Tibial nerve (tissue), 4 donors: ENCODE measurements at places on chromosomes 7 and 10. TPM values are rescaled to one million over a fixed set of nuclear protein-coding genes. Genes with fewer than 3 reads are reported as not detected.

Gene CCL26
- total RNA-seq, result not detected

Gene XRCC2
- 2.0 TPM for total RNA-seq

DNA sequence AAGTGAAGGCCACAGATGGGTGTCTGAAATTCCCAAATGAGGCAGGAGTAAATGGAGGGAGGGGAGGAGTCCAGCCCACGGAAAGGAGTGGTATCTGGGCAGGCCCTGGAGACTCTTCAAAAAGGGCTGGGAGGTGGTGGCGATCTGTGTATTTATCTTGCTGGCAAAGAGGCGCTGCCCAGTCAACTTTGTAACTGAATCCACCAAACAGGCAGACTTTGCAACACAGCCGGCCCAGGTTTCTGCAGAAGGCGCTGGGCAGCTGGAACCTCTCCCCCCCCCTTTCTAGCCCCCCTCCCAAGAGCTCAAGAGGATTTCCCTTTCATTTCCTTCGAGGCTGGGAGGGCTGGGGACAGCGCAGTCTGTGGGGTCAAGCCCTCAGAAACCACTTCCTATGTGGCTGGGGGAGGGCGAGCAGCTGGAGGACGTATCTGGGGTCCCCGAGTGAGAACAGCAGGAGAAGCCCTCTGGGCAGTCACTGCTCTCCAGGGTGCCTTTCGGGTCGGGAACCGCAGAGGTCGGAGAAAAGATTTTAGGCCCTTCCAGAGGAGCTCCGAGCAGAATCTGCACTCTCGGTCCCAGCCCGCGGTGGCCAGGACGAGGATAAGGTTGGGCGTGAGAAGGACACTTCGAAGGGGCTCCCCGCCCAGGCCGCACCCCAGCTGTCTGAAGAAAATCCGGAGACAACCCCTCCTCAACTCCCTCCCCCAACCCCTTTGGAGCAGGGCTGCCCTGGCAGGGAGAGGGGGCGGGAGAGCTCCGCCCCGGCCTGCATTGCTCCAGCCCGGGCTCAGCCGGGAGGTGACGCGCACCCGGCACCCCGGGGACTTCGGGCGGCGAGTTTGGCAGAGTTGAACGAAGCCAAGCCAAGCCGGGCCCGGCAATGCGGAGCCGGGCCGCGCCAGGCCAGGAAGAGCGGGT lies 965 bp downstream of the ZCCHC24 start:
- no peaks in the 10 kb centered on the region for H3K27me3 ChIP-seq
- peaks cover 32% of the 10 kb centered on the region for H3K4me1 ChIP-seq

- no peak for DNase-seq
- peaks cover 72% of the 10 kb centered on the region for H3K36me3 ChIP-seq
- H3K4me3 ChIP-seq, result no peak overlapping the region
- H3K27ac ChIP-seq, result peak overlapping the region; percentile 99
- H3K27me3 ChIP-seq, result no peaks in the 10 kb centered on the region
These were observed 8.1 kb downstream of the TRIM8 start for GRCh38 chr10:102652170-102652916.

- no peak overlapping the region for H3K4me3 ChIP-seq
- H3K27ac ChIP-seq, result peak overlapping the region; percentile 43
- DNase-seq, result no peak
- H3K27me3 ChIP-seq, result no peaks in the 10 kb centered on the region
- H3K36me3 ChIP-seq, result no peaks in the 10 kb centered on the region
These were observed 81.5 kb downstream of the CCNY start for GRCh38 chr10:35417795-35418194.

Gene CRHR2
- total RNA-seq, result not detected

Gene RARRES2
- 382 TPM for total RNA-seq
